Activated CD4-positive, alpha-beta T cell treated with anti-CD3 and anti-CD28 coated beads, Interleukin-2, amount 10 ng/mL, durations not matched to agents 24 days and 14 days (primary cell): ENCODE measurements at places on chromosomes 11 and 22. TPM values are rescaled to one million over a fixed set of nuclear protein-coding genes. Genes with fewer than 3 reads are reported as not detected.

Gene MMP11
- total RNA-seq: 0.50 and 0.70 TPM in 2 replicates

Gene NAV2
- 0.28 TPM in 1 of 2 replicates, not detected in the other for total RNA-seq

Gene NRIP3
- 4.8 and 5.3 TPM in 2 replicates for total RNA-seq

Gene PIWIL4
- total RNA-seq: 0.65 and 0.73 TPM in 2 replicates

Gene NUDT22
- 66.1 and 72.6 TPM in 2 replicates for total RNA-seq

Gene IGHMBP2
- 39.2 and 39.8 TPM in 2 replicates for total RNA-seq

GRCh38 chr22:29342577-29343312 is 27.2 kb upstream of the RASL10A start:
- peaks cover 49% of the 10 kb centered on the region for H3K36me3 ChIP-seq
- H3K4me3 ChIP-seq: no peak overlapping the region
- no peak for DNase-seq
- no peaks in the 10 kb centered on the region for H3K4me1 ChIP-seq
- H3K27ac ChIP-seq: no peak overlapping the region

DNA sequence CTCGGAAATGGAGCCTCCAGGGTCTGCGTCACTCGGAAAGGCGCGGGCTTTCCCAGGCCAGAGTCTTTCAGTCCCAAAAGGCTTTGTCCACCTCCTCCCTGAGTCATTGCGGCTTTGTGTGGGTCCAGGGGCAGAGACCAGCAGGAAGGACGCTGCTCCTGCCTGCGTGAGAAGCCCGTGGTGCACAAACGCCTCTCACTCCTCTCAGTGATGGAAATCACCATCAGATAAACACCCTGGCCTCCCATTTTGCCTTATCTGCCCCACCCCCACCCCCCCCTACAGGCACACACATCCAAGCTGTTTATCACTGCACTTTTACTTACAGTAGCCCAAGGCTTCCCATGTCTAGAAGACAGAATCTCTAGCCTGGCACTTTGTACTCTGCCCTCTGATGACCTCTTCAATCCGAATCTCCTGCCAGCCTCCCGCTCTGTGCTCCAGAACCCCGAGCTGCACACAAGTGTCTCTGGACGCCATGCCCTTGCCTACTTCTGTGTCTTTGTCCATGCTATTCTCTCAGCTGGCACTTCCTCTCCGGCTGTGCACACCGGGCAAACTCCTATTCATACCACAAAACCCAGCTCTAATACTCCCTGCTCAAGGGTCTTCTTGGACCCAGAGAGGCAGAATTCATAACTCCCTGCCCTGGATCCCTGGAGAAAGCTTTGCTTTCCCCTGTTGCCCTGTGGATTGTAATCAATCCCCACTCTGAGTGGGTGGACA is 954.6 kb downstream of the TBC1D22A start:
- H3K4me1 ChIP-seq: no peaks in the 10 kb centered on the region
- DNase-seq: no peak
- no peaks in the 10 kb centered on the region for H3K27me3 ChIP-seq
- H3K27ac ChIP-seq: no peak overlapping the region
- H3K36me3 ChIP-seq: no peaks in the 10 kb centered on the region
- no peak overlapping the region for H3K4me3 ChIP-seq

GRCh38 chr22:24025475-24025874 is 14.4 kb downstream of the CABIN1 start:
- peaks cover 32% of the 10 kb centered on the region for H3K4me1 ChIP-seq
- DNase-seq: no peak
- H3K36me3 ChIP-seq: peaks cover 39% of the 10 kb centered on the region
- no peak overlapping the region for H3K27ac ChIP-seq
- H3K4me3 ChIP-seq: no peak overlapping the region
- no peaks in the 10 kb centered on the region for H3K27me3 ChIP-seq

- H3K27me3 ChIP-seq: no peaks in the 10 kb centered on the region
- DNase-seq: no peak
Observed at GRCh38 chr11:11444804-11445131, 91.7 kb upstream of the CSNK2A3 start.

GRCh38 chr11:44979543-44980399 is 29.1 kb upstream of the TP53I11 start:
- peaks cover 2% of the 10 kb centered on the region for H3K27me3 ChIP-seq
- H3K36me3 ChIP-seq: no peaks in the 10 kb centered on the region
- no peak overlapping the region for H3K4me3 ChIP-seq
- H3K4me1 ChIP-seq: peaks cover 3% of the 10 kb centered on the region
- no peak overlapping the region for H3K27ac ChIP-seq
- DNase-seq: no peak

GRCh38 chr11:71432761-71433647 is 15.2 kb downstream of the DHCR7 start:
- H3K27me3 ChIP-seq: no peaks in the 10 kb centered on the region
- no peak for DNase-seq
- no peak overlapping the region for H3K4me3 ChIP-seq
- H3K4me1 ChIP-seq: peaks cover 3% of the 10 kb centered on the region
- no peak overlapping the region for H3K27ac ChIP-seq

- H3K27me3 ChIP-seq: no peaks in the 10 kb centered on the region
- no peaks in the 10 kb centered on the region for H3K4me1 ChIP-seq
- no peak overlapping the region for H3K27ac ChIP-seq
- no peak overlapping the region for H3K4me3 ChIP-seq
- DNase-seq: no peak
Observed at GRCh38 chr11:83363312-83363711, 77.1 kb upstream of the CCDC90B start.

- H3K4me1 ChIP-seq: peaks cover 82% of the 10 kb centered on the region
- peak; percentile 94 for DNase-seq
- H3K36me3 ChIP-seq: peaks cover 52% of the 10 kb centered on the region
- H3K27ac ChIP-seq: peak overlapping the region; percentile 98
- H3K4me3 ChIP-seq: peak overlapping the region; percentile 78
Observed at GRCh38 chr11:62556875-62557631, 10.4 kb upstream of the AHNAK start.

DNA sequence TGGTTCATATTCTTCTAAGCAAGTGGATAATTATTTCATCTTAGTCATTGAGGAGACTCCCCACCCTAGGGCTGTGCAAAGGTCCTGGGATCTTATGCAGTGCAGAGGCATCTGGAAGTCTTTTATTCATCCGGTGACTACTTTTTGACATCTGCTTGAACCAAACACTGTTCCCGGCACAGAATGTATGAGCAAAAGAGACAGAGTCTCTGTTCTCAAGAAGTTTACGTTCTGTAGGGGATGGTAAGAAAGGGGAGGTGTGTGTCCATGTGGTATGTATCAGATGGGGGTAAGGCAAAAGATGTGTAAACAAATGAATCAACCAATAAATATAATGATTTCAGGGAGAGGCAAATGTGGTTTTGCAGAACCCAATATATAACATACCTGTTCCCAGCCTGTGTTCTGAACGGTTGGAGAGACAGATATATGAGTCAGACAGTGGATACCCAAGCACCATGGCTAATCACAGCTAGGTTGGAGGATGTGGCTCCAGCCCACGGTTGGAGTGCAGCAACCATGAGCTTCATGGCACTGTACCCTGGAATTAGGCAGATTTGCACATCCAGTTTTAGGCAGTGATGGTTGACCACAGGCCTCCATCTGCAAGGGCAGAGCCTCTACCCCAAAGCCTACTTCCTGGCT is 75.1 kb upstream of the CADM1 start:
- no peaks in the 10 kb centered on the region for H3K27me3 ChIP-seq
- no peak overlapping the region for H3K4me3 ChIP-seq
- no peak overlapping the region for H3K27ac ChIP-seq
- no peak for DNase-seq
- H3K36me3 ChIP-seq: no peaks in the 10 kb centered on the region

DNA sequence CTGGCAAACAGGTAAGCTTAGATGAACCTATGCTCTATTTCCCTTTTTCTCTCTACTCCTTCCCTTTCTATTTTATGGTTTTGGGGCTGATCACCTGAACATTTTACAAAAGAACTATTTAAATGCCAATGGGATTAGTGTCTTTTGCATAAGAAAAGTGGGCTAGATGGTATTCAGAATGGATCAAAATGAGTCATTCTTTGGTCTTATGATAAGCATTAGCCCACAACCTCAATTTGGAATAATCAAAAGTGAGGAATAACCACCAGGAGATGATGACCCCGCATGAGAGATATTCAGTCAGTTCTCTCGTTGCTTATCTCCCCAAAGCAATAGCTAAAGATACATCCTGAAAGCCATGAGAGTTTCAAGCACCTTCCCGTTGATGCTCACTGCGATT is 399.0 kb upstream of the CADM1 start:
- no peak overlapping the region for H3K4me3 ChIP-seq
- H3K27ac ChIP-seq: no peak overlapping the region
- no peaks in the 10 kb centered on the region for H3K4me1 ChIP-seq
- no peaks in the 10 kb centered on the region for H3K27me3 ChIP-seq

GRCh38 chr11:80990885-80991284 is 1550.1 kb upstream of the TENM4 start:
- no peak overlapping the region for H3K4me3 ChIP-seq
- no peak for DNase-seq
- no peaks in the 10 kb centered on the region for H3K27me3 ChIP-seq
- H3K27ac ChIP-seq: no peak overlapping the region
- H3K36me3 ChIP-seq: no peaks in the 10 kb centered on the region
- no peaks in the 10 kb centered on the region for H3K4me1 ChIP-seq

DNA sequence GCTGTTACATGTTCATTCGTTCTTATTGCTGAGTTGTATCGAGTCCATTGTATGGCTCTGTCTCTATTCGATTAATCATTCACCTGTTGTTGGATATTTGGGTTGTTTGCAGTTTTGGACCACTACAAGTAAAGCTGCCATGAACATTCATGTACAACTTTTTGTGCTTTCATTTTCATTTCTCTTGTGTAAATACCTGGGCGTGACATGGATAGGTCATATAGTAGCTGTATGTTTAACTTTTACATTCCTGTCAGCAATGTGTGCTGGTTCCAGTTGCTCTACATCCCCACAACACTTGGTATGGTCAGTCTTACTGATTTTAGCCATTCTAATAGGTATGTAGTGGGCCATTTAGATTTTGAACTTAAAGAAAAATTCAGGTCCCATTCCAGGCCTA is 194.2 kb upstream of the PLET1 start:
- no peaks in the 10 kb centered on the region for H3K27me3 ChIP-seq
- H3K4me3 ChIP-seq: no peak overlapping the region
- DNase-seq: no peak
- H3K36me3 ChIP-seq: no peaks in the 10 kb centered on the region
- no peak overlapping the region for H3K27ac ChIP-seq

GRCh38 chr11:2726964-2727363 is 27.2 kb upstream of the KCNQ1OT1 start:
- no peaks in the 10 kb centered on the region for H3K36me3 ChIP-seq
- no peaks in the 10 kb centered on the region for H3K27me3 ChIP-seq
- H3K4me1 ChIP-seq: no peaks in the 10 kb centered on the region
- DNase-seq: no peak

DNA sequence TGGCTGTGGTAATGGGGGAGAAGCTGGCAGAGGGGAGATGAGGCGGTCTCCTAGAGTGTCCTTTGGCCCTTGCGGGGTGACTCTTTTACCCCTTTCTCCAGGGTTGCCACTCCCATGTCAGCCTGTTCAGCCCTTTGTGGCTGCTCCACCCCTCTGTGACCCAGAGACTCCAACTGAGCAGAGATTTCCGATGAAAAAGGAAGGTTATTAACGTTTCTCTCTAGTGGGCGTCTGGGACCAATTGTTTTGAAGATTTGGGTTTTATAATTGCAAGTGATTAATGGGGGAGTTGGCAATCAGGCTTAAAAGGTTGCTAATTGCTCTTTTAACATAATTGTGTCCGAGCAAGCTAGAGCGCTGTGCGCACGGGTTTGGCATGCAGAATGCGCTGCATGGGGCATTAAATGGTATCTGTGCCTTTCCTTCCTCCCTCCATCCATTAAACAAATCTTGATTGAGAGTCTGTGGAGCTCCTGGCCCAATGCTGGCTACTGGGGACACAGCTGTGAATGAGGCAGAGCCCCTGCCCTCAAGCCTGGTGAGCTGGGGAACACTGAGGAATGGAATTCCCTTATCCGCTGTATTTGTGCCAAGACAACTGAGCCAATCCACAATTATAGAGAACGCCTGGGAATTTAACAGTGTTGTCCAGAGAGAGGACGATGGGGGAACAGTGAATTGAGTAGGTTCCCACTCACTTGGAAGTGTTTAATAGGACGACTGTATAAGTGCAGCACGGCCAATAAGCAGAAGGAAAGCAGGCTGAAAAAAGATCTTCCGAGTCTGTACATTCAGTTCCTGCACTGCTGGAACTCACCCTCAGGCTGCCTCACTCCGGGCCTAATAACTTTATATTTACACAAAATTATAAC is 295.9 kb downstream of the MIAT start:
- H3K27me3 ChIP-seq: peaks cover 42% of the 10 kb centered on the region
- H3K4me3 ChIP-seq: no peak overlapping the region
- no peak overlapping the region for H3K27ac ChIP-seq
- no peak for DNase-seq

DNA sequence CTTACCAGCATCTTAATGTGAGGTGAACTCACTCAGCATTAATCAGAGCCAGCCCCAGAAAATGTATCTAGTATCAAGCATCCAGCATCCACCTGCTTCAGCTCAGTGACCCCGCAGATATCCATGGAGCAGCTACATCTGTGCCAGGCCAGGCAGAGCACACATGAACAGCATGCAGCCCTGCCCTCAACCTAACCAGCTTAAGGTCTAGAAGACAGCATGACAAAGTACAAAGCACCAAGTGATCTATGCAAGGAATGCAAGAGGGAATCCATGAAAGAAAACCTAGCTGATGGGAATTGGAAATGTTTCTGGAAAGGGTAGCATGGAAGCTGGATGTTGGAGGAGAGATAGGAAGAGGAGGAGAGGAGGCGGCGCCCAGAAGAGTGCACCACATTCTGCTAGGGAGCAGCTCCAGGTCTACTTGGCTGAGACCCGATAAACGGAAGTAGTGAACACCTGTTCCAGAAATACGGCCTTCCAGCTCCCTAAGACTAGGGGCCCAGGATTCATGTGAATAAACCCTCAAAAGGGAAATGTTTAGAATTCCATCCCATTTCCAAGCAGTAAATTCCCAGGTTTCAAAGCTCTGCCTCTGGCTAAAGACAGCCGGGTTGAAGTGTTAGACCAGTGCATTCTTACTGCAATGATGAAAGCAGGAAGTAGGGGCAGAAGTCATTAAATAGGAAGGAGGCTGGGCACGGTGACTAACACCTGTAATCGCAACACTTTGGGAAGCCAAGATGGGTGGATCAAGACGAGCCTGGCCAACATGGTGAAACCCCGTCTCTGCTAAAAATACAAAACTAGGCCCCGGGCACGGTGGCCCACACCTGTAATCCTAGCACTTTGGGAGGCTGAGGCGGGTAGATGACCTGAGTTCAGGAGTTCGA is 23.5 kb upstream of the L3MBTL2 start:
- DNase-seq: no peak
- no peak overlapping the region for H3K27ac ChIP-seq
- H3K4me3 ChIP-seq: no peak overlapping the region
- H3K4me1 ChIP-seq: peaks cover 5% of the 10 kb centered on the region
- no peaks in the 10 kb centered on the region for H3K27me3 ChIP-seq

- no peaks in the 10 kb centered on the region for H3K36me3 ChIP-seq
- no peaks in the 10 kb centered on the region for H3K27me3 ChIP-seq
- no peak overlapping the region for H3K4me3 ChIP-seq
- no peak for DNase-seq
- no peaks in the 10 kb centered on the region for H3K4me1 ChIP-seq
Observed at GRCh38 chr11:26704249-26704648, 17.6 kb downstream of the SLC5A12 start.
